ENCODE measurements at places on chromosomes 1 and 21.

DNA sequence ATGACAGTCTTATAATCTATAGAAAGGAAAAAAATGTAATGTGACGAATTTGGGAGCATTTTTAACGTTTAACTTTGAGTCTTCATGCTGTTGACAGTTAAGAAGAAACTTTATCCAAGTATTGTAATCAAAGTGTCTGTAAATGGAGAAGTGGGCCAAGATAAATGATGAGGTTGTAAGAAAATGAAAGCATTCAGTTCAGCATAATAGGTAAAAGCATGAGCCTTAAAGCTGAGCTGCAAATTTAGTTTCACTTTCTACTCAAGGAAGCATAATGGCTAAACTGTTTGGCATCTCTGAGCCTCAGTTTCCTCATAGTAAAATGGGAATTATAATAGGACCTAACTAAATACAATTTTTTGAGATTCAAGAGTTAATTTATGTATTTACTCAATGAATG is 1554.8 kb downstream of the KCNT2 start:
- DNase-seq, result no peak

- DNase-seq, result no peak
Observed at GRCh38 chr1:46464915-46465314, 24.7 kb upstream of the DMBX1 start.

DNA sequence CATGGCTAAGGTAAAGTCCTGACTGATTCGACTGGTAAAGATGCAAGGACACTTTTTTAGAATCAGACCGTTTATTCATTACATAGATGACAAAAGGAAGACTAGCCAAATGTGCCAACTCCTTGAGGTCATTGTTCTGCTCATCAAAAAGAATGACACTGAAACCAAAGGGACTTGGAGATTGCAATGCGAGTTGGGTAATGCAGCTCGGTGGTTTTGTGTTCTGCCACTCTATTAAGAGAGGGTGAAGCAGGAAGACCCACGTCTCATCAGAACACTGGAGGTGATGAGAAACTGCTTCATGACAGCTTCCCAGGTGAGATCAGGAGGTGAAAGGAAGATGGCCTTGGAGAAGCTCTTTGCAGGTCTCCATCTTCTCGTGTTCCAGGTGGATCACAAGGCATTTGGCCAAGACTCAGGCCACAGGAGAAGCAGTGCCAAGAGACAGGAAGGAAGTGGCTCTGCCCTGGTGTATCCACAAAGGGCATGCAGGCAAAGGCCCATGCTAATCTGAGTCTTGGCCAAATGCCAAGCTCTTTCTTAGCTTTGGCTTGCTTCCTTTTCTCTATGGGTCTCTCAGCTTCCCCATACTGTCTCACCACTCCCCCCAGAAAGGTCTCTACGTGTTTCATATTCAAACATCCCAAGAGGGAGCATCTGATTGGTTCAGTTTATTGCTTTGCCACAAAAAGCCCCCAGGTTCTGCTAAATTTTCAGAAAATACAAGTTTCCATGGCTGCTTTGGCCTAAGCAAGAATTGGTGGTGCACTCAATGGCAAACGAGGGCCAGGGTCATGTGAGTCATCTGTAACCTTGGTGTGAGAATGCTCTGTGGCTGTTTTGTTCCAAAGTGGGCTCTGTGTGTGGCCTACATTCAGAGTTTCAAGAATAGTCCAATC is 5.7 kb upstream of the CCT8 start:
- no peak for DNase-seq

DNA sequence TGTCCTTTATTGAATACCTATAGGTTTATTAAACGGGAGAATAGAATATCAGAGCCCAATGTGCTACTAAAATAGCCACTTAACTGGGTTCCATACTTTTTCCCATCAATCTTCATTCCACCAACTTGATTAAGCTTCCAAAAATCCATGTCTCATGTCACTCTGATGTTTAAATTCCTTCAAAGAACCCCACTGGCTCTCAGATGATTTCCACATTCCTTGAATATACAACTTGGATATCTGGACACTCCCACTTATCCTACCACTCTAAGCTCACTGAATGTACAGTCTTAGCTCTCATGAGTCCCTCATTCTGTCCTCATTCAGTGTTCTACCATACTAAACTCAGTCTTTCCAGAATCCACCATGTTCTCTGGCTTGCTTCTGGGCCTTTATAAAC is 21.1 kb downstream of the COL11A1 start:
- DNase-seq, result no peak

DNA sequence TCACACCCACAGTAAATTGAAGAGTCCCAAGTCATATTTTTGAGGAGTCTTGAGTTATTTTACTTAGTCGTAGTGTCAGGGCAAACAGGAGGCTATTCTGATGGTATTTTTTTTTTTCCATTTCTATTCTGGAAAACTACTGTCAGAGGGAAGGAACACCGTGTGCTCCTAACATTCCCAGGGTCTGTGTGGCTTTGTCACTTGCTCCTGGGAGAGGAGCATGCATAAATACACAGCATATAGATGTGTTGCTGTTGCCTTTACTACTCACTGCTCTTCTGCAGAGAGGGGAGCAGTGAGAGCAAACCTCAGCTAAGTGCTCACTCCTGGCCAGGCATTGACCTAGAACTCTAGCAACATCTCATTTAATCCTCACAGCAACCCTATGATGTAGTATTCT is 45.8 kb downstream of the COLGALT2 start:
- DNase-seq, result no peak

- no peak for DNase-seq
Observed at GRCh38 chr1:91604632-91605031, 104.0 kb downstream of the CDC7 start.

DNA sequence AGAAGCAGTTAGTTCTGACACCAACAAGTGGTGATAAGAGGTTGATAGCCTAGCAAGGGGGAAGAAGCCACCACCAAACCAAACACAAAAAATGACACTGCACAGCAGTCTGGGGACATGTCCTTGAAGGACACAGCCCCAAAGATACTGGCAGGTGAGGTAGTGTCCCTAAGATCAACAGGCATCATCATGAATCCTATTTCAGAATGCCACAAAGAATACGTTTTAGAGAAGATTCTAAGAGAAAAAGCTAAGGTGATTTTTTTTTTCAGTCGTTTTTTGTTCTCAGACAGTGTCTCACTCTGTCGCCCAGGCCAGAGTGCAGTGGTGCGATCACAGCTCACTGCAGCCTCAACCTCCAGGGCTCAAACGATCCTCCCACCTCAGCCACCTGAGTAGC is 19.6 kb downstream of the MTHFR start:
- no peak for DNase-seq

DNA sequence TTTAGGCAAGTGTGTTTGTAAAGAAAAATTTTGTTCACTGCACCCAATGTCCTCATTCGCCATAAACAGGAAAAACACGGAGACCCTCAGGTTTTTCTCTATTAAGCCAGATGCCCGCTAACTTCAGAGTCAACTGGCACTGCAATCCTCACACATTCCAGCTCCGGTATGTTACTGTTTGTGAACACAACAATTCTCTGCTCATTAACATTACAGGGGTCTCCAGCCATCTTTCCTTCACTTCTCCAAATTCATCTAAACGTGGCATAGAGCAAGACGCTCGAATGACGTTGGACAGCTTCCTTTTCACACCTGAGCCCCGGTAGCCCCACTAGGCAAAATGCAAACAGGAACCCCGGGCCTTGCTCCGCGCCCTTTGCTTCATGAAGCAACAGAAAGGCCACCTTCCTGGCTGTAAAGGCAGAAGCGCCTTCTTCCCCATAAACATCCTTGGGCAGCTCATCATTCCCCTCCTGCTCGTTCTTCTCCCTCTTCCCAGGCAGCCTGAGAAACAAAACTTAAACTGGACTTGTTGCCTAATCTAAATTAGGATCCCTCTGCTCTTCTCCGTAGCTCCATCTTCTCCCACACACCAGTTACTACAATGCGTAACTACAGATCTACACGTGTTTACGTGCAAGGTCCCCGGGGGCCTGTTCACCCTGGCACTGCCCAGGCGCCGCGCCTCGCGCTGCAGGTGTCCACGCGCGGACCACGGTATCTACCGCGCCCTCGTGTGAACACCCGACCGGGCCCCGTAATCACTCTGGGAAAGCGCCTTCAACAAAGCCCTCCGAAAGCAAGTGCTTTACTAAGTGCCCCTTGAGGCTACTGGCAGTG is 1.2 kb downstream of the LBR start:
- DNase-seq, result no peak

DNA sequence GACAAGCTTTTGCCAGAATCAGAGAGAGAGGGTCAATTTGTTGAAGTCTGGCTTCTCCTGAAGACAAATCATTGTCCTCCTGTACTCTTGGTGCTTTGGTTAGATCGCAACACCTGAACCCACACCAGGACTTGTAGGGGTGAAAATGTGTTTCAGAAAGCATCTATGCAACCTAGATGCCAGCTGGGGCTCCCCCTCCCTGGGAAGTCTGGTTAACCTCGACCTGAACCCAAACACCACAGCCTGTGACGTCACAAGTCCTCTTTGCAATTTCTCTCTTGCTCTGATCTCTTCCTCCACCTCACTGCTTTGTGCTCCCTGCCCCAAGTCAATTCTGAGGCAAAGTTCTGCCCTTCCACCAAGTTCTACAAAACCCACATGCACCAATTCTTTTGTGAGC is 42.8 kb upstream of the USP24 start:
- peak; percentile 32 for DNase-seq

DNA sequence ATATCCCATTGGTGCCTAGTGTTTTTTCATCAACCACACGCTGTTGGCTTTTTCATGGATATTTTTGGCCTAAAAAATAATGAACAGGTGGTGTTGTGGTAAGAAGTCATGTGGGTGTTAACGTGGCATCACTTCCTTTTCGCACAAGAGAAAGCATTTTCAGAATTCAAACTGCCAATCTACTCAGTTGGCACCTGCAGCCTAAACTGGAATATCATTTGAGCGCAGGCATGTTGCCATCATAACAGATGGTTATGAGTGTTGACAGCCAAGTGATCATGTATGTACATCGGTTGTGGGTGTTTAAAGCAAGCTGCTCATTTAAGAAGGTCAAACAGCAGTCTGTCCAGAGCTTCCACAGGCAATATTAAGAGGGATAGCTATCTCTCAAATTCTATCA is 1963.0 kb downstream of the NCAM2 start:
- DNase-seq, result no peak

DNA sequence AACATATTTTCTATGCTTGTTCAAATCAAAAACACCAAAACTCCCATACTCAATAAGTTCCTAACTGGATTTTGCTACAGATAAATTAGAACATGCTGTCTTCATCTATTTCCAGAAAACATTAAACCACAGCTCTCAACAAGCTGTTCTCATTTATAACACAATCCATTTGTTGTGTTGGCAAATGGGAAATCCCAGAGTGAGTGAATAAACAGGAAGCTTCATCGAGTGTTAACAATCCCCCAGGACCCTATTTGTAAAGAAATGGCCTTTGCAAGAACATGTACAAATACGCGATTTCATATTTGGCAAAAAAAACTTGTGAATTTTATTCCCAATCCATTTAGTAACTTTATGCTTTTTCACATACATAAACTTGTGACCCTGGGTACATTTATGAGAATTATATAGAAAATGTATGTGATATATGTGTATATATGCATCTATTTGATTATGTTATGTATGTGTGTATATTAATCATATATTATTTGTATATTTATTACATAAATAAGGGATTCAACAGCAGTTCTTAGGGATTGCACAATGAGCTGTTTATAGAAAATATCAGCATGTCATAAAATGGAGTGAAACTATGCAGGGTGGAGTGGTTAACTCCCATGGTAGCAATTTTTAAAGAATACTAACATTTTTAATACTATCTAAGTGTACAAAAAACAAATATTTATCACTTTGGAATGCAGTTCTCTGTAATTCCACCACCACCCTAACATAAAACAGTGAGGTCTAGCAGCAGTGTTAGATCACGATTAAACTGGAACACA is 160.0 kb downstream of the NEGR1 start:
- DNase-seq, result no peak

GRCh38 chr1:24954631-24955030 is 24.6 kb upstream of the RUNX3 start:
- no peak for DNase-seq

- DNase-seq, result no peak
Observed at GRCh38 chr1:232172563-232172962, 457.4 kb downstream of the SIPA1L2 start.
